SHP77 (cell line): ENCODE measurements at places on chromosomes 11 and 22.

DNA sequence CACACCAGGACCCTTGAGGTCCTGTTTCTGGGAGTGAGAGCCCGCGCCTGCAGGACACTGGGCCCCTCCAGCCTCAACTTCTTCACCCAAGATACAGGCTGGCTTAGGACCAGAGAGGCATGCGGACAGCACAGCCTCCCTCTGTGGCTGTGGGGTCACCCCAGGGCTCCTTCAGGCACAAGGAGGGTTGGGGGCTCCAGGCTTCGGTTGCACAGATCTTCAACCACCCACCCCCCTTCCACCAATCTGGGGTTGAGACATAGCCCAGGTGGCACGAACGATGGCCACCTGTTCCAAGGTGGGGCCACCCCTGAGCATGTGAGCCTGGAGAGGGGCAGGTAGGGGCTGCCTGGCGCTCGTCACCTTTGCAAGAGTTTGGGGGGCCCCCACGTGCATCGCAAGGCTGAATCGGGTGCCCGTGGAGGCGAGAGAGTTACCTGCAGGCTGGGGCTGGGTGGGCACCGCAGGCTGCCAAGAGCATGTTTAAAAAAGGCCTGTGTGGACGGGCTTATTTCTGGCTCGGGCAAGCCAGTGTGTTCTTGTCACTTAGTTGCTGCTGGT, 1.2 kb downstream of the ZDHHC8 start:
- DNase-seq, result no peak

DNA sequence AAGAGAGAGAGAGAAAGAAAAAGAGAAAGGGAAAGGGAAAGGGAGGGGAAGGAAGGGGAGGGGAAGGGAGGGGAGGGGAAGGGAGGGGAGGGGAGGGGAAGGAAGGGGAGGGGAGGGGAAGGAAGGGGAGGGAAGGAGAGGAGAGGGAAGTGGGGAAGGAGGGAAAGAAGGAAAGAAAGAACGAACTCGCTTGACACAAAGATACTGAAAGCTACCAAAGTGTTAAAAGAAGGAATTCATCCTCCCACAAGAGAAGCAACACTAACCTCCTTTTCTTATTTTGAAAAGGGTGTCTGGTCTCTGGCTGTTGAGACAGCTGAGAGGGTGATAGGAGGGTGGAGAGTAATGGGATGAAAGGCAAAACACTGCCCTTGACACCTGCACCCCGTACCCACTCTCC, 172.6 kb downstream of the SHANK2 start:
- no peak for DNase-seq

GRCh38 chr11:726278-727220, 20.5 kb downstream of the EPS8L2 start:
- DNase-seq, result peak; percentile 46

DNA sequence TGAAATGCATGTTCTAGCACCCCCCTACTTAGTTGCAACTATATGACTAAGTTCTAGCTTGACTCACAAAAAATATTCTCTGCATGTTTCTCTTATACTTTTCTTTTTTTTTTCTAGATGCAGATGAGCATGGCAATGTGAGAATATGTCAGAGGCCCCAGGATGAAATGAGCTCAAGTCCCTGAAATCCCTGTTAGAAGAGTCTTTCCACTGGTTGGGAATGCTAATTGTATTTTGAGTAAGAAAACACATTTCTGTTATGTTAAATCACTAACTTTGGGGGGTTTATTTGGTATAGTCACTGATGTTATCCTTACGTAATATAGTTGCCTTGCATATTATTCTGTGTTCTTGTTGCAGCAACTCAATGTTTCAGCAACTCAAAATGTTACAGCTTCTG, 306.1 kb upstream of the CCDC179 start:
- DNase-seq, result no peak

- peak; percentile 47 for DNase-seq
Measured at GRCh38 chr11:42631220-42631843, 680.5 kb upstream of the API5 start.

GRCh38 chr11:119195680-119196079, 10.4 kb downstream of the NHERF4 start:
- DNase-seq, result peak; percentile 52

DNA sequence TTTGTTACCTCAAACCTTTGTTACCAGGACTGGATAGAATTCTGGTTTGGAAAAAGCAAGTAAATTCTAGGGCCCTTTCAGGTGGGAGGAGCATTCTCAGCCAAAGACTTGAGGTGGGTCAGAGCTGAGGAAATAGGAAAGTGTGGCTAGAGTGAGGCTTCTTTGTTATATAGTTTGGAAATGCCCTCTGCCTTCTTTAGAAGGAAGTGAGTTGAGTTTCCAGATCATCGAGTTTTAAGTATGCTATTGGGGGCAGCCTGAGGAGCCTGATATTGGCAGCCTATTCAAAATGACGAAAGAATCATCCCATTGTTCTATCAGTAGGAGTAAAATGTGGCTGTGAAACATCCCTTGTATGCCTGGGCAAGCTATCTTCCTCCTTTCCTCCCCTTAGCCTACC, 134.1 kb downstream of the ARHGAP42 start:
- DNase-seq, result no peak

DNA sequence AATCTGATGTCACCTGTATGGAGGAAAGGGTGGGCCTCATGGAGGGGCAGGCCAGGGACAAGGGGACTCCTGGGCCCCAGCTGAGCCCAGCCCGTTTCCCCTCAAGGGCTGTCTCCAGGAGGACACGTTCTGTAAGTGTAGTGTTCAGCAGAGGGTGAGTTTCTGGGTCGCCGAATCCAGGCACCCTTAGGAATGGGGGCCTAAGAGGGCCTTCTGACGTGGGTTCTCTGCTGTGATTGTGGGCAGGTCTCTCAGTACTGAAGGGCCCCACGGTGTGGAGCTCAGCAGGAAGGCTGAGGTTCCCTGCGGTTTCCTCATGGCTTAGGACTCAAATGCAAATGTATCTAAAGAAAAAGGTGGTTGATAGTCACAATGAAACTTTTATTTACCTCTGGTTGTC, 6.5 kb downstream of the PTDSS2 start:
- DNase-seq, result no peak

GRCh38 chr11:37277896-37278465, 679.9 kb upstream of the RAG2 start:
- no peak for DNase-seq

DNA sequence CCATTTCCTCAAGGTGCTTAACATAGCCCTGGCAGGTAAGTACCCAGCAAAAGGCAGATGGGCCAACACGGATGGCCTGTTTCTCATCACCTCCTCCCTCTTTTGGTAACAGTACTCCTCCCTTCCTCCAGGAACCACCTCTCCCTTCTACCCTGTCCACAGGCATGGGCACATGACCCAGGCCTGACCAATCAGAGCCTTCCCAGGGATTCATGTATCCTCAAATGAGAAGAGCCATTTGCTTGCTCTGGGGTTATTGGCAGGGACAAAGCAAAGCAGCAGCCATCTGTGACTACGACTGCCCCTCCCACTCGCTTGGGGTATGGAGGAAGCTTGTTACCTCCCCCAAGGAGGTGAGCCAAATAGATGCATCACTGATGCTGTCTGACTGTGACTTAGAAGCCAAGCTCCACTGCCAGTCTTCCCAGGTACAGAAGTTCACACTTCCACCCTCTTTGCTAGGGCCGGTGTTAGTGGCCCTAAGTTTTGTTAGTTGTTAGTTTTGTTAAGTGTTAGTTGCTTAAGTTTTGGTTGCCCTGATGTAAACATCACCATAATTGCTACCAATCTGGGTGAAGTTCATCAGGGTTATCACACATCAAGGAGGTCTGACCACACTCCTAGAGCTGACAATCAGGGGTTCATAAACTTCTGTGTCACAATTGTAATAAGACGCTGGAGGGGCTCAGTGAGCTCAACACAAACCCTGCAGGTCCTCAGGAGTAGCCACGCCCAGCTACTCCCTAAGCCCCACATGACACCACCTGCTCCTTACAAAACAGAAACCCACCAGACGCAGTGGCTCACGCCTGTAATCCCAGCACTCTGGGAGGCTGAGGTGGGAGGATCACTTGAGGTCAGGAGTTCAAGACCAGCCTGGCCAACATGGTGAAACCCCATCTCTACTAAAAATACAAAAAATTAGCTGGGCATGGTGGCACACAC, 57.3 kb downstream of the ARFGAP3 start:
- DNase-seq, result no peak

DNA sequence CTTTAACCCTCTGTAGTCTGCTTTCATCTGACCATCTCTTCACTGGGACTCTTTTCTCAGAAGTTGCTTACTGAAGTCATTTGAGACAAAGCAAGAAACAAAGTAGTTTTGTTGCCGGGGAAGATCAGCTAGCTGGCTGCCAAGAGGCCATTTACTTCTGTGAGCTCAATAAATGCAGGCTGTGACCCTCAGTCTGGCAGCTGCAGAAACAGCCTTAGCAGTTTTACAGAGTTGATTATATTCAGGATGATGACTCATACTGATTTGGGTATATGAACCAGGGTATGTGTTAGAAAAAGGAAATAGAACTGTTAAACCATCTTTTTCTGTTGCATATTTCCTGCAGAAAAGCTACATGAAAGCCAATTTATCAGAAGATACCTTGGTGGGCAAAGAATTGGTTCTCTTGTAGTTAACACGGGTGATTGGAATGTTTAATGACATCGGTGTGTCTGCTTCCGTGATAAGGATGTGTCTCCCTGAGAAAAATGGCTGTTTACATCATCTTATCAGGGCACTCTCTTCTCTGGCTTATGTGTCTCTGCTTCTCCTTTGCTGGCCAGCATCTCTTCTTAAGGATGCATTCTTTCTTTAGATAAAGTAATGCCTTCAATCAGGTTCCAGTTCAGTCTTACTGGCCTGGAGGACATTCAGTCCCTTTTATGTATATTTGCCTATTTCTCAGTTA, 18.5 kb downstream of the FIBIN start:
- no peak for DNase-seq

GRCh38 chr11:64419818-64420485, 61.0 kb downstream of the RPS6KA4 start:
- no peak for DNase-seq

DNA sequence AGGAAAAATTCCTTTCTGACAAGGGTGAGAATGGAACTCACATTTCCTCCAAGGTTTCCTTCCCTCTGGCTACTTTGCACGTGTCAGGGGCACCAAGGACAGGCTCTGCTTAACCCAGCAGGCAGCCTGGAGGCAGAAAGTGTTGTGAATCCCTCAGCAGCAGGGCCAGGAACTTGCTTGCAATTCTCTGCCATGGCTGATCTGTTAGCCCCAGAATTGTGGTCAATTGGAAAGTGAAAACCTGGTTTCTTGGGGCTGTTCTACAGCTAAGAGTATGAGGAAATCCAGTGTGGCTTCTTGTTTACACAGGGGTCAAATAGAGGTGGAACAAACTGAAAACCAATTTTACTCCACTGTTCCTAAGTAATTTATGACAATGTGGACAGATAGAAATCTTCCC, 38.3 kb upstream of the CEP295 start:
- no peak for DNase-seq

DNA sequence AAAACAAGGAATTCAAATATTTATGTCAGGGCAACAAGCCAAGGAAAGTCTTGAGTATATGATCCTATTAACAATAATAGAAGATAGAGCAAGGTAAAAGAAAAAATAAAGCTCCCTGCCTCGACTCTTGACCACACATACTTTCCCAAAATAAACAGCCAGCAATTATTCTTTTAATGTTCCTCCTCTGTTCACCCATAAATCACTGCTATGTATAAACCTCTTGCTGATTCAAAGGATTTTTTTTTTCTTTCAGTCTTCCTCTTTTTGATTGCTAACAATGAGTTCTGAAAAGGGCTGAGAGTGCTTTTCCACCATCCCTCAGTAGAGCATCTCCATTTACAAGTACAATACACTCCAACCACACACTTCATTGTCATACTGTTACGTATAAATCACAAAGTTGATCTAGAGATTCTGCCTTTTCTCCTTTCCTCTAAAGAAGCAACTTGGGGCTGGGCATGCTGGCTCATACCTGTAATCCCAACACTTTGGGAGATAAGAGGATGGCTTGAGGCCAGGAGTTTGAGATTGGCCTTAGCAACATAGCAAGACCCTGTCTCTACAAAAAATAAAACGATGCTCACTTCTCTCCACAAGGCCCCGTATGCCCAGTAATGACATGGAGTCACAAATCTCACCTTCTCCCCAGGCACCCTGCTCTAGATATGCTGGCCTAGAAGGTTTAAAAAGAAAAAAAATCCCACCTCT, 24.0 kb downstream of the RAB30 start:
- DNase-seq, result no peak

DNA sequence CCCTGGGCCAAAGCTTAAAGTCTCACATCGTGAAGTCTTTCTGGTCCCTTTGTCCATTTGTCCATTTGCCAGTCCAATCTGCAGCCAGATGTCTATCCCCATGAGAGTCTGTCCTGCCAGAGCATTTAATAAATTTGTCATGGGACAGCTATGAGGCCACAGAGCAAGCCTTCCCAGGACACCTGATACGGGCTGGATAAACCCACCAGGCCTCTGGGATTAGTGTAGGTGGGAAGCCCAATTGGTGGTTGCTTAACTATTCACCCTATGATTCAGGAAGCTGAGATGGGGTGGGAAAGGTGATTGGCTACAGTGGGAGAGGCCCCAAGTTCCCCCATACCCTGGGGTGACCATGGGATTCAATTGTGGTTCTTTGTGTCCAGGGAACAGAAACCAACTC, 39.9 kb downstream of the MYEOV start:
- no peak for DNase-seq

- no peak for DNase-seq
Measured at GRCh38 chr11:84437071-84437980, 1151.2 kb upstream of the CCDC90B start.

DNA sequence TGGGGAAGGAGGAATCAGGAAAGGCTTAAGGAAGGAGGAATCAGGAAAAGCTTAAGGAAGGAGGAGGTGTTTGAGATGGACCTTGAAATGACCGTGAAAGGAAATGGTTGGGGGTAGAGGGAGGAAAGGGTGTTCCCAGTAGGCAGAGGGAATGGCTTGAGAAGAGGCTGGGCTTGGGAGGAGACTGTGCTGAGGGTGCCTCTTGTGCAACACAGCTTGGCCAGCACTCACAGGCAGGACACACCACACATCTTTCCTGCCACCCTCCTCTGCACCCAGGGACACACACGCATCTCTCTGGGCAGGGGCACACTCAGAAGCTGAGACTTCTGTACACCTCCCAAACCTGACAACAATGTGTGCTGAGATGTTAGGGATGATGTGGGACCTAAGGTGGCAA, 151.4 kb downstream of the FBXO7 start:
- no peak for DNase-seq

DNA sequence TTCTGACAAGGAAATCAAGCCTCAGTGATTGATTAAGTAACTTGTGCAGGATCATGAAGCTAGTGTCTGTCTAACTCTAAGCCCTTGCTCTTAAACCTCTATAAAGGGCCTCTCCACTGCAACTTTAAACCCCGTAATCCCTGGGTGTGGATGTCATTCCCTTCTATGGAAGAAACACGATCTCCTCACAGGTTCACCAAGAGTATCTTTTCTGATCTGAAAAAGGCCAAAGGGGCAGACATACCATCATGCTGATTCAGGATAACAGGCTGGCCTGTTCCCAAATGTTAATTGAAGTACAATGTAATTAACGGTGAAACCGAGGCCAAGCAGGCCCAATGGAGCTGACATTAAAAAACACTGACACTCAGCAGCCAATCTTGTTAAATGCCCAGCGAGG, 17.1 kb downstream of the TTC12 start:
- no peak for DNase-seq

- no peak for DNase-seq
Measured at GRCh38 chr11:46890665-46891064, 27.7 kb downstream of the LRP4 start.

GRCh38 chr11:125250318-125251213, 86.0 kb downstream of the PKNOX2 start:
- DNase-seq, result no peak
